NCI-H1694 (cell line): ENCODE measurements at places on chromosomes 13 and 19.
A peak's percentile ranks its signal among the peaks of the same experiment; 100 is the strongest.

- DNase-seq = no peak
Observed at GRCh38 chr19:27676334-27676733, 1536.6 kb downstream of the UQCRFS1 start.

DNA sequence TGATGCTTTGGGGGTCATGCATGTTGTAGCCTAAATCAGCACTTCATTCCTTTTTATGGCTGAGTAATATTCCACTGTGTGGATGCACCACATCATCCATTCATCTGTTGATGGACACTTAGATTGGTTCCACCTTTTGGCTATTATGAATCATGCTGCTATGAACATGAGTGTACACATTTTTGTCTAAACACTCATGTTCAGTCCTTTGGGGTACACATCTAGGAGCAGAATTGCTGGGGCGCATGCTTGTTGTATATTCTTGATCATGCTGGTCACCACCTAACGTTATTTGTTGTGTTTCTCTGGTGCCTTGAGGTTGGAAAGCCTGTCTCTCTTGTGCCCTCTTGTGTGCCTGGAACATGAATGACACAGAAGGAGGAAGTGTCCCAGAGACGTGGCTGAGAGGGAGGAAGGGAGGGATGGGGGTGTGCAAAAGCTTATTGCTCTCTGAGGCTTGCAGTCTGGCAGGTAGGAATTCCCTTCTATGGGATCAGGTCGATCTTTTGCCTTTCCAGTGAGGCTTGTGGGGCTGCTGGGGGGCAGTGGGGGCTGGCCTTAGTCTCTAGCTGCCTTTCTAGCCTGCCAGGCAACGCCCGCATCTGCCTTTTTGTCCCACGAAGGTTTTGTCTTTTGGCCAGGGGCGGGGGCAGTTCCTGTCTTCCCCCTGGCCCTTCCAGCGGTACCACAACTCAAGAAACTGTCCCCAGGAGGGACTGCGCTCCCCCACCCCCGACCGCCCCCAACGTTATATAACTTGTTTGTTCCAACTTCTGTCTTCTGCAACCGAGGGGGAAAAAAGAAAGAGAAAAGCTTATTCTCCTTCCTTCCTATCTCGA lies 7.6 kb downstream of the KLHL26 start:
- DNase-seq = no peak

DNA sequence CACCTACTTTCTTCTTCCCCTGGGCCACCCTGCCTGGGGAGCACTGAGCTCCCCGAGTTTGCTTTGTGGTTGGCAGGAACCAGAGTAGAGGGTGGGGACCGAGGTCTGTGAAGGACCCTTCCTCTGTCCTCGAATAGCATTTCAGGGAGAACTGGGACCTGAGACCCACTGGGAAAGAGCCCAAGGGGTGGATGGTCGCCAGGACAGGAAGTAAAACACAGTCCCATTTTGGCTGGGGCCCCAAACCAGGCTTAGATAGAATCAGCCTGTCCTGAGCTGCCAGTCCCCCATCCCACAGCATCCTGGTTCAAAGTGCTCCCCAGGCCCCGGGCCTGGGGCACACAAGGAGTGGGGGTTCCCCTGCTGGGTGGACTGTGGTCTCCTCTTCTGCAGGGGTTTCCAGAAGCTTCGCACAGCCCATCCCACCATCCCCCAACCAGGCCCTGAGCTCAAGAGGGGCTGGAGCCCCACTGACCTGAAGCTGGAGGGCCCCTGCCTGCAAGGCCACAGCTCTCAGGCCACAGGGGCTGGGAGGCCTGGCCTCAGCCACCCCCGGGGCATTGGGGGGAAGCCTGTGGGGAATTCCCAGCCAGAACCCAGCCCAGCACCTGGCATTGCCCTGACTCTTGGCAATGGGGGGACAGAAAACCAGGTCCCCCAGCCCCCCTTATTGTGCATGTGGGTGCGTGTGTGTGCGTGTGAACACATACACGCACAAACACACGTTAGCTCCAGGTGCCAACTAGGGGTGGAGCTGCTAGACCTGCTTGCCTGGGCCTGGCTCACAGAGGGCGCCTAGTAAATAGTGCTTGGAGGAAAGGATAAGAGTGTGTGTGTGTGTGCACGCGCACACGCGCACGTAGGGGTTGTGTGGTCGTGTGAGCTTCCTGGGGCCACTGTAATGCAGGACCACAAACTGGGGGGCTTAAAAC lies 995 bp upstream of the MKNK2 start:
- DNase-seq = no peak

- DNase-seq = no peak
Observed at GRCh38 chr19:20359933-20360720, 193.1 kb downstream of the ZNF486 start.

GRCh38 chr13:56166864-56167263 lies 973.9 kb upstream of the PRR20A start:
- DNase-seq = no peak

DNA sequence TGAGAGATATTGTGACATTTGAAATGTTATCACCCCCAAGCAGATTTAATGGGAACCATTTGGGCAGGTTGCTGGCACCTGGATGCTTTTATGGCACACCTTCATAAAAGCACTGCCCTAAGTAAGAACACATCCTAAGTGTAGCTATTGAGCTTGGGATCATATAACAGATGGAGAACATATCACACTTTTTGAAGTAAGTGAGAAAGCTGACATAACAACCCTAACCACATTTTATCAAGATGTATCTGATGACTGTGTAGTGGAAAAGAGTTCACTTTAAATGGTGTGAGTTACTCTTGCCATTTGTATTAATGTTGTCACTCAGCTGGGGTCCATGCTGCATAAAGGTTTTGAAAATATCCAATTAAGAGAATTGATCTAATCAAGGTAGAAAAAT lies 287.9 kb downstream of the DCLK1 start:
- no peak for DNase-seq

DNA sequence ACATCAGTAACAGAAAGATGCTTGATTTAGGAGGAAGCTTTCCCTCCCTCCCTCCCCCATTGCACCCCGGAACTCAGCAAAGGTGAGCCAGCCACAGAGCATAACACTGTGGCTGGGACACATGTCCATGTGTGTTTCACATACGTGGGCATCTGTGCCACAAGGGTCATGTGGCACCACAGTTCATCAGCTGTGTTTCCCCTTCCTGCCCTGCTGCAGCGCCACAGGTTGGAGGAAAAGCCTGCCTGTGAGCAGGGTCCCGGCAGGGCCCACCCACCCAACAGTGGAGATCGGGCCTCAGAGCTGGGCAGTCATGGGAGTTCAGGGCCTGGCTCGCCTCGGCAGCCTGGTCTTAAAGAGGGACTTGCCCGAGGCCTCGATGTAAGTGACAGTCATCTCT lies 2.8 kb downstream of the ACP5 start:
- DNase-seq = no peak

DNA sequence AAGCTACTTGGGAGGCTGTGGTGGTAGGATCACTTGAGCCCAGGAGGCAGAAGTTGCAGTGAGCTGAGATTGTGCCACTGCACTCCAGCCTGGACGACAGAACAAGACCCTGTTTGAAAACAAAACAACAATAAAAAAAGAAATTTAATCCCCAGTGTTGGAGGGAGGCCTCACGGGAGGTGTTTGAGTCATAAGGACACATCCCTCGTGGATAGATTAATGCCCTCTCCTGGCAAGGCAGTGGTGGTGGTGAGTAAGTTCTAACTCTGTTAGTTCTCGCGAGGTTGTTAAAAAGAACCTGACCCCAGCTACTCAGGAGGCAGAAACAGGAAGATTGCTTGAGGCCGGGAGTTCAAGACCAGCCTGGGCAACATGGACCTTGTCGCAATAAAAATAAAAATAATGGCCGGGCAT lies 27.6 kb upstream of the SIN3B start:
- no peak for DNase-seq

GRCh38 chr13:32624441-32624840 lies 38.2 kb downstream of the PDS5B start:
- no peak for DNase-seq

DNA sequence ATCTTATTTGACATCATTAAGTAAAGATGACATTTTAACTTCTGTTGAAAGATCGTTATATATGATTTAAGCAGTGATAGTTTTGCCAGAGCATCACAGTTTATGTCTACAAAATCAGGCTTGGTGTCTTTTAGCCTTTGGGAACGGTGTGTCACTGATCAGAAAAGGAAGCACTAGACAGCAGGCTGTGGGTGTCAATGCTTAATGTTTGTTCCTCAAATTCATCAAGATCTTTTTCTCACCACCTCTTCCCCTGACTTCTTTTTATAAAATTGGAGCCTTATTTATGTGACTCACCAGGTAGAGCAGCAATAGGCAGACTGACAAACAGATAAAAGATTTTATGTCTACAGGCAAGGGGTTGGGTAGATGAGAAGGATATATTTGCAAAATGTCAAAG lies 1558.5 kb downstream of the EFNB2 start:
- DNase-seq = no peak

GRCh38 chr19:55321466-55322137 lies 3.5 kb downstream of the TMEM150B start:
- no peak for DNase-seq

DNA sequence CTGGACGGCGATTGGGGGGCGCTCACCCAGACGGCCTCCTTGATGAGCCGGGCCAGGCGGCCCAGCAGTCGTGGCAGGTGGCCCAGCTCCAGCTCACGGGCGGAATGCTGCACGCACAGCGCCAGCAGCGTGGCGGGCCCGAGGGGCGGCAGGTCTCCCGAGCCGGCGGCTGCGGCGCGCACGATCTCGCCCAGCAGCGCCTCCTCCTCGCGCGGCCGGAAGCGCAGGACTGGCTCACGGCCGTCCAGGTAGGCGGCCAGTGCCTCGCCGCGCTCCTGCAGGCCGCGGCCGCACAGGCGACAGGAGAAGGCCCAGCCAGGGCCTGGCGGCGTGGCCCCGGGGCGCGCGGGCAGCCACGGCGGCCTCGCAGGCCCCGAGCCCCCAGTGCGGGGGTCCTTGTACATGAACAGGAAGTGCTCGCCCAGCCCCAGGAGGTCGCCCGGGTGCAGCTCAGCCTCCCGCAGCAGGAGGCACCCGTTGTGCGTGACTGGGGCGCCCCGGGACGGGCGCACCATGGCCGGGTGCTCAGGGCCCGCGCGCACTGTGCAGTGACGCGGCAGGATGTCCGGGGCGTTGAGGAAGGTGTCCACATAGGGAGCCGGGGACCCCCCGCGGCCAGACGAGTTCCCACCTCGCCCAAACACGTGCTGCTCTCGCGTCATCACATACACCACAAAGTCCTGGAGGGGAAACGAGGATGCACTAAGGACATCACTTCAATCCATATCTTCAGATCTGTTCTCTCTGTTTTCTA lies 9.6 kb upstream of the MAMSTR start:
- DNase-seq = no peak

DNA sequence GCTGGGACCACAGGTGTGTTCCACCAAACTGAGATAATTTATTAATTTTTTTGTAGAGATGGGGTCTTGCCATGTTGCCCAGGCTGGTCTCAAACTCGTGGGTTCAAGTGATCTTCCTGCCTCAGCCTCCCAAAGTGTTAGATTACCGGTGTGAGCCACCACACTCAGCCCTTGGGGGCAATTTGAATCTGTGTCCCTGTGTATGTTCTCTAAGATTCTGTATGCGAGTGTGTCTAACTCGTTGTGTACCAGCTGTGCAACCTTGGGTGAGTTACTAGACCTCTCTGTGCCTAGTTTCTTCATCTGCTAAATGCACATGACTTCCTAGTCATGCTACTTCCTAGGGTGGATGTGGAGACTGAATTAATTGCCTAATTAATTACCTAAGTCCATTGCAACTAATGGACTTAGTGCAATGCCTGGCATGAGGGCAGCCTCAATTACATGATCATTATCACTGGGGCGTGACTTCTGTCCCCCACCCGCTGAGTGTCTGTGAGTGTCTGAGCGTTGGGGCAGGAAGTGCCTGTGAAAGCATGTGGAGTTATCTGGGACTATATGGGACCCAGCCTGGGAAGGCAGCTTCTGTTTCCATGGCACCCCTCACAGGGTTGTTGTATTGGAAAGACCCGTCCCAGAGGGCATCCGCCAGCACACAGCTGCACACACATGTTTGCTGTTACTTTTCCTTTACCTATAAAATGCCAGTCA lies 1.8 kb upstream of the NCCRP1 start:
- no peak for DNase-seq

- DNase-seq = no peak
Observed at GRCh38 chr19:2015608-2015950, at the start of gene BTBD2. Gene BTBD2 (minus strand): TSS chr19:2015714. CDS start chr19:2015703, 11 bp downstream.

- no peak for DNase-seq
Observed at GRCh38 chr19:3243819-3244700, 19.6 kb downstream of the CELF5 start.

DNA sequence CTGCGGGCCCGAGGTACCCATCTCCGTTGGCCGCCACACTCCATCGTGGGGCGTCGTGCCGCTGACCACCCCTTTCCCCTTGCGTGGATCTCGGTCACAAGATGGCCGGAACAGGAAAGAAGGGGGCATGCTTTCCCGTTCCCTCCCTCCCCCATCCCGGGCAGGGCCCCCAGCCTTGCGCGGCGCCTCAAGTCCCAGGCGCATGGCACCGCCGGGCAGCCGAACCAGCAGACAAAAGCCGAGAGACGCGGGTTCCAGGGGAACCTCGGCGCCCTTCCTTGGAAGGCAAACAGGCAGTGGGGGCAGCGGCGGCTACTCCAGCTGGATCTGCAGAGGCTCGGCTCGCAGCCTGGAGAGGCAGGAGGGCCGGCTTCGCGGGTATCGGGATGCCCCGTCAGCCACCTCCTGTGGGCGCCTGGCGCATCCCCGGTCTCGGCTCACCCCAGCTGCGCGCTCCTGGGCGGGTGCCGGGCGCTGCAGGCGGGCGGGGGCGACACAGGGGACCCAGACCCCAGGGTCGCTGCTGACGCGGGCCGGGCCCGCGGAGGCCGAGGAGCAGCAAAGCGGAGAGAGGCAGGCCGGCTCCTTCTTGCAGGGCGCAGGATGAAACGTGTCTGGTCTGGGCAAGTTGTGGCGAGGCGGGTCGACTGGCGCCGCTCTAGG lies 439 bp downstream of the DZIP1 start:
- DNase-seq = peak; percentile 21

DNA sequence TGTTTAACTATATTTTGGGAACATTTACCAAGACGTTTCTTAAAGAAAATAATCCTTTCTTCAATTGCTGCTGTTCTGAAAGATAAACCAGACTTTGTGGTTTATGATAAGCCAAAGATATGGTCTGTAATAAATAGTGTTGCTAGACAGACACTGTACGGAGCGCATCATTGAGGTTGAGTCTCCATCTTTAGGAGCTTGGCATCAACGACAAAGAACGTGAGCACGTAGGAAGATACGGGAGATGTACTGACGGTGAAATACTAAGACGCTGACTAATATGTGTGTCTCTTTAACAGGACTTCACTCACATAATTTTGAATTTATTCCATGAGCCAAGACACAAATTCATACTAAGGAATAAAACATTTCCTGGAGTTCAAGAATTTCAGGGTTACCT lies 16.2 kb downstream of the TEX29 start:
- no peak for DNase-seq

DNA sequence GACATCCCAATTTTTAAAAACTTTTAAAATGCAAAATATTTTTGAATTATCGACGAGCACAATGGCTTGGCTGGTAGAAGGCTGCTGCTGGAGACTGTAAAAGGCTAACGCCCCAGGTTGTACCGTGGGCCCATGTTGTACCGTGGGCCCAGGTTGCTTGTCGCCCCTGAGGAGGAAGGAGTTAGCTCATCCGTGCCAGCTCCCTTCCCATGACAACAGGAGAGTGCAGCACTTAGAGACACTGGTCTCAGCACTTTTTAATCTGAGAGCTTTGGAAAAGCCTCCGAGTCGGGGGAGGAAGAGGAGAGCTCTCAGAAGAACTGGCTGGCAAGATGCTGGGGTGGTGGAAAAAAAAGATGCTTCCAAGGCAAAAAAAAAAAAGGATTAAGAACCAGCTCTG lies 50.3 kb upstream of the CACNA1A start:
- DNase-seq = no peak

- no peak for DNase-seq
Observed at GRCh38 chr13:99199541-99200431, 868 bp upstream of the UBAC2 start.
